ENCODE measurements at places on chromosomes 1 and 21.

DNA sequence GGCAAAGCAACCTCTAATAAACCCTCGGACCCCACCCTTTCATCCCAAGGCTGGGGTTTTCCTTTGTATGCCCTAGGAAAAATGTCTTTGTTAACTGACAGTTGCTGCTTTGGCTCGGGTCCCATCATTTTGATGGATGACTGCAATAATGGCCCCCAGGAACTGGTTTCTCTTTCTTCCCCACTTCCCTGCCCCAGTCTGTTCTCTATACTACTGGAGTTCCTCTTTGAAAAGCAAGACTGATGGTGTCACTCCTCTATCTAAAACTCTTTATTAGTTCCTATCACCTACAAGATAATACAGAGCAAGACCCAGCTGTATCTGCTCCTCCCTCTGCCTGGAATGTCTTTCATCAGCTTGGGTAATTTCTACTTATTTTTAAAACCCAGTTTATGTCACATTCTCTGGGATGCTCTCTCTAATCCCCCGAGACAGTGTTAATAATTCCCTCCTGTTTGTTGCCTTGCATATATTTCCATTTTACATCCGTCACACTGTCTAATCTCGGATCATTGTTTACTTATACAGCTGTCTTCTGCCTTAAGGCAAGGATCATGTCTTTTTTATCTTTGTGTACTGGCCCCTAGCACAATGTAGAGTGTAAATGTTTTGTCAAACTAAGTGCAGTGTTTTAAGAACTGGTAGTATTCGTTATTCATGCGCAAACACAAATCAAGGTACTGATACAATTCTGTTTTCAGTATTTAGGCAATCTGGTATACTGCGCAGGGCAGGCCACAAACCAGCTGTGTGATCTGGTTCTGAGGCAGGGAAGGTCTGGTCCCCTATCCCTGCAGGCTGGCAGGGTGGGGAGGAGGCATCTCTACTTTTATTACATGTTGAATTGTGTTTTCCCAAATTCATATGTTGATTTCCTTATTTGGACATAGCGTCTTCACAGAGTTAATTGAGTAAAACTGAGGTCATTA, 16.1 kb downstream of the SLAMF1 start:
- DNase-seq = no peak

- no peak for DNase-seq
Measured at GRCh38 chr1:37656881-37657280, 22.2 kb upstream of the RSPO1 start.

GRCh38 chr1:180020017-180020416, 65.4 kb downstream of the CEP350 start:
- DNase-seq = no peak

DNA sequence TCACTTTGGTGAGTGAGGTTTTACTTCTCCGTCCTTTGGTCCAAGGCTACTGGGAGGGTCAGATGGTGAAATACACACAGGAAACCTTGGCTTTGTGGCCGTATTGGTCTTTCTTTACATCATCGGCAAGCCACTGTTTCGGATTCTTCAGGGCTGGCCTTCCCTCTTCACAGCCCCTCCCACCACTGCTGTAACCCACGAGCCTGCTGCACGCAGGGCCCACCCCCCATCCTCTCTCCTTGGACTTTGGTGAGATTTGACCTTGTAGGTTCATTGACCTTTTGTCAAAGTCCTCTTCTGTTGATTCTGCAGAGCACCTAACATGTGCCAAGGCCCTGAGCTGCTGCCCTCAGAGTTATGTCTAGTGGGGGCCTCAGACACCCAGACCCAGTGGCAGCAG, 328.6 kb downstream of the CAMTA1 start:
- DNase-seq = no peak

DNA sequence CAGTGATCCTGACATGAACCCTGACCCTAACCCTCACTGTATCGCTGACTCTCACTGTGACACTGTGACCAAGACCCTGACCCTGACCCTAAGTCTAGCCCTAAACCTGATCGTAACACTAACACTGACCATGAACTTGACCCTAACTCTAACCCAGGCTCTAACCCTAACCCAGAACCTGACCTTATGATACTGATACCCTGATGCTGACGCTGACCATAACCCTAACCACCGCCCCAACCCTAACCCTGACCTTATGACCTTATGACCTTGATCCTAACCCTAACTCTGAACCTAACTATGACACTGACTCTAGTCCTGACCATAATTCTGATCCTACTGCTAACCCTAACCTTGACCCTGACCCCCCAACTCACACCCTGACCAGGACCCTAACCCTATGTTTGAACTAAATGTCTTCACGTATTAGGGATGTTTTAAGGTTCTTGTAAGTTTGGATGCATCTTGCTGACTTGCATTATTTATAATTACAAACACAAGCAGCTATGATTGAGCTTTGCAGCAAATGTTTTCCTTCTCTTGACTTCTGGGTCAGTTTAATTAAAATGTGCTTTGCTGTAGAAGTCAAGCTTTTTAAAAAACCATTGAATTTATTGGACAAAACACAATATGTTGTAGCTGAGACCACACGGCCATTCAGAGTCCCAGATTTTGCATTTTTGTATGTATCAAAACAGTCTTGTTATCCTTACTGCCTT, 23.9 kb upstream of the PRSS38 start:
- no peak for DNase-seq

DNA sequence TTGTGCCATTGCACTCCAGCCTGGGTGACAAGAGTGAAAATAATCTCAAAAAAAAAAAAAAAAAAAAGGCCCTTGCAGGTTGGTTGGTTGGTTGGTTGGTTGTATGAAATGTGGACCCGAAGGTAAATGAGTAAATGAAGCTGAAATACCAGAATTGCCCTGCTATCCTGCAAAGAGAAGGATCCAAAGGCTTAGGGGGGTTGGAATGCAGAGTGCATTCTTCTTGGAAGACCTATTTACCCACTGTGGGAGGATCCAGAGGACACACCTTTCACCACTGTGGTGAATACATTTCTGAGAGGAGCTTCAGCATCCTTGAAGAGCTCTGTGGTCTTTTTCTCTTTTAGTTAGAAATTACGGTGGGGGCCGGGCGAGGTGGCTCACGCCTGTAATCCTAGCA, 28.7 kb upstream of the EIF4G3 start:
- DNase-seq = no peak

DNA sequence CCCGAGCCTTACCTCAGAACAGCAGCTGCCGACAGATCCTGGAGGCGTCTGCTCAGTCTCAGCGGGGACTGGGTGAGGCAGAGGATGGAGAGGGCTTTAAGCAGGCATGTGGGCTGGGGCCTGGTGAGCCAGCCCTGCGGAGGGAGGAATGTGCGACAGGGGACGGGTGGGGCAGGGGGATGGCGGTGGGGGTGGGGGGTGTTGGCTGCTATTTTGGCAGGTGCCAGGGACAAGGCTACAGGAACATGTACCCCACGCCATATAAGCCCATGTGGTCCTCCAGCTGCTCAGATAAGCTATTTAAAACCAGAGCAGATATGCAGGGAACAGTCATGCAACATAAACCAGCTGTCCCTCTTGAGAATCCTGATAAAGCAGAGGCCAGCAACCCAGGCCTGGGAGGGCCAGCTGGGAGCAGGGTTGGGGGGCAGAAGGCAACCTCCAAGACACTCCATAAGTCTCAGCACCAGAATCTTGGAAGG, at the start of gene TNNT2:
TSS of gene TNNT2 (minus strand) at position 70 of the 482 bp plus-strand sequence. CDS start 4,426 bp downstream, outside the sequence.
- DNase-seq = no peak

DNA sequence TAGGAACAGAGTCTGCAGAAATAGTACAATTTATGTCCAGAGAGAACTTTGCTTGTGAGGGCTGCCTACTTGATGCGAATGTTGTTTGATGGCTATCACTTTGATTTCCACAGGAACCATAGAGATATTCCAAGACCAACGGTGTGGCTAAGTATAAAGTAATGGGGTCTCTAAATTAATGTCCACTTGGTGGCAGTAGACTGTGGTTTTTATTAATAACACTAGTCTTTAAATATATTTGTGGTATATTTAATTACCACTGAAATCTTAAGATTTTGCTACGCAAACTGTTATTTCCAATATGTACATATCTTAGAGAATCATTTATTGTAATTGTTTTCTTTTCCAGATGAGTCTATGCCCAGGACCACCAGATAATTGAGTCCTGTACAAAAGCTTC, 647.9 kb downstream of the PLA2G4A start:
- DNase-seq = no peak

GRCh38 chr1:75984781-75985180, 52.6 kb upstream of the ASB17 start:
- no peak for DNase-seq

GRCh38 chr1:84480650-84481049, 1.6 kb downstream of the RPF1 start:
- DNase-seq = no peak

GRCh38 chr1:19209439-19209989, 552 bp downstream of the UBR4 start:
- no peak for DNase-seq

DNA sequence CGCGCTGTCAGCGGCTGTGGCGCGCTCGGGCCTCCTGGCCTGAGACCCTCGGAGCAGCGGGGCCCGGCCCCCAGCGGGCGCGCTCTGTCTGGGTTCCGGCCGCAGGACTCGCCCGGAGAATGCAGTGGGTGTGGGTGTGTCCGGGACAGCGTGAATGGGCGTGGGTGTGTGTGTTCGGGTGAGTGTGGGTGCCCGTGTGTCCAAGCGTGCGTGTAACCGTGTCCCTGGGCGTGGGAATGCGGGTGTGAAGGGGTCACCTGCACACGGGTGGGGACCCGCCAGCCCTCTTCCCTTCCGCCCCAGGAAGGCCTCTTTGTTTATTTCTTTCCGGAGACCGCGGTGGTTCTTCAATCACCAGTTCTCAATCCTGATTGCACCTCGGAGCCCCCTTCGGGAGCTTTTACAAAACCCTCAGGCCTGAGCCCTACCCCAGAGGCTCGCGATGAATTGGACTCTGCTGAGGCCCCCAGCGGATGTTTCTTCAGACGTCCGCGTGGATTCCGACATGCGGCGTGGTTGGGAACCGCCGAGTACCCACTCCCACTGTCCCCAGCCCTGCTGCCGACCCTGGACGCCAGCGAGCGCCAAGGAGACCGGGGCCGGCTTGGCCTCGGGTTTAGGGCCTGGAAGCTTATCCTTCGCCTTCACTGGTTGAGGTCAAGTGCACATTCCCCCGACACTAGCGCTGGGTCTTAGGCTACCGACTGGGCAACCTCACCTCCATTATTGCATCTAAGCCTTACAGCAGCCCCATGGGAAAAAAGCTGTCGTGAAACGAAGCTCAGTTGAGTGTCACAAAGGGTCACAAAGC, 19.3 kb downstream of the SERTAD4 start:
- no peak for DNase-seq

DNA sequence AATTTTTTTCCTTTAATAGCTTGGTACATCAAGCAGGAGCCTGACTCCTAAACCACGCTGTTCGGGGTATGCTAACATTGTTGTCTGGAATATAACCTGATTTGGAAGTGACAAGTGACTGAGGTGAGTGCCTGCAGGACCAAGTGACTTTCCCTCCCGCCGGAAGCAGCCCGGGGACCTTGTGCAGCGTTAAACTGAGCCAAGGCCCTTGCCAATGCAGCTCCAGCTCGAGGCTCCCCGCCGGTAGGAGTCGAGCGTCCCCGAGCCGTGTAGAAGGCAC, 716 bp upstream of the MTARC1 start:
- no peak for DNase-seq

DNA sequence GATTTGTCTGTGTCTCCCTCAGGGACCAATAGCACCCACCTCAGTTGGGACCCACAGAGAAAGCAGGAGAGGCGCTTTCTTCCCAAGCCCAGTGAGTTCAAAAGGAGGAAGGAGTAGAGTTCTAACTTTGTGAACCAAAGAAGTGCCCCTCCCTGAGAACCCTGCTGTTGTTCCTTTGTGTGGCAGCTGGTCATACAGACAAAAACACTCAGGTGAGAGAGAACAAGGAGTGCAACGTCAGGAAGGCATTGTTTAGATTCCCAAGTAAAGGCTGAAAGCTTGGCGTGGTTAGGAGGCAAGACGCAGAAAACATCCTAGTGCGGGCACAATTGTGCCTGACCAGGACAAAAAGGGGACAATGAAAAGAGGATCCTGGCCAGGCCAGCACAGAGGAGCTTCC, 654.6 kb downstream of the KIF26B start:
- no peak for DNase-seq

- DNase-seq = no peak
Measured at GRCh38 chr1:72285074-72285425, 2.7 kb upstream of the NEGR1 start.

- no peak for DNase-seq
Measured at GRCh38 chr1:206143537-206144172, 26.5 kb upstream of the AVPR1B start.

DNA sequence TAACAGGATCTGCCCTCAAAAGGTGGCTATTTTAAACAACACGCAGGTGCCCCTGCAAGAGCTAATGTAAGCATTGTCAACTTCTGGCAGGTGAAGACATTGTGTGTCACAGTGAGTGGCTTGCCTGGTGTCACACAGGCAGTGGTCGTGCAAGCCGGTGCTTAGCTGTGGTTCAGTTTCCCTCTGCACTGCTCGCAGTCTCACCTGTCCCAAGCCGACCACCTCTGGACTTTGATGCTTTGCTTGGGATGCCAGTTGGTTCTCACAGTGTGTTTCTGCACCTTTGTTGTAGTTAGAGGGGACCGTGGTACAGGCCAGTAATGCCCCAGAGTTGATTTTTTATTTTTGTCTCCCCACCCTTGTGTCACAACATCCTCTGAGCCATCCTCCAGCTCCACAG, 85.2 kb downstream of the UCK2 start:
- DNase-seq = no peak

GRCh38 chr1:12539320-12539704, 78.7 kb downstream of the DHRS3 start:
- DNase-seq = no peak

DNA sequence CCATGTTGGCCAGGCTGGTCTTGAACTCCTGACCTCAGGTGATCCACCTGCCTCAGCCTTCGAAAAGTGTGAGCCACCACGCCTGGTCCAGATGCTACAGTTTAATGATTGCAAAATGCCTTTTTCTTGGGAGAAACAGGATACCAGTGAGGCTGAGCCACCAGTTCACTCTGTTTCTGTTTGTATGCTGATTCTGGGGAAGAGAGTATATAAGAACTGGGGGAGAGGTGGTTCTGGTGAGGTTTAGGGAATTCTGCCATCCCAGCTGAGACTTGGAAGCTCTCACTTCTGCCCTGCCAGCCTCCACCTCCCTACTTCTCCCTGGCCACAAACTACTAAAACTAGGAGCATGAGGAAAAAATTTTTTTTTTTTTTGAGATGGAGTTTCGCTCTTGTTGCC, 8.1 kb upstream of the PMF1 start:
- DNase-seq = no peak

DNA sequence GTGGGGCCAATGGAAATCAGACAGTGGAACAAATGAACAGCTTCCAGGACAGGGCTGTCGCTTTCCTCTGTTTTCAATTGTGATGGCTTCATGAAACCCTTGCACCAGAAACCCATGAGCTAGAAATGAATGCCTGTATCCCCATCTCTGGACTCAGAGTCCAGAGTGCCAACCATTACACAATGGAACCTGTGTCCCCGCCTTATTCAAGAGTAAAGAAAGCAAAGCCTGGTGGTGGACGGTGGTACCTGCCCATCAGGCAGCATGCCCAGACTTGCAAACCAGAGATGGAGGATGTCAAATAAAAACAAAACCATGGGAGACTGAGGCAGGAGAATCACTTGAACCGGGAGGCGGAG, 4.4 kb upstream of the CAPN2 start:
- no peak for DNase-seq

Data from stimulated activated naive CD8-positive, alpha-beta T cell treated with anti-CD3 and anti-CD28 coated beads, Interleukin-15, amount 100 ng/mL, for 72 hours (primary cell).